ENCODE measurements at places on chromosomes 2 and 18.

- no peak for DNase-seq
Measured at GRCh38 chr18:62876828-62877227, 161.5 kb downstream of the PHLPP1 start.

- DNase-seq, result peak; percentile 87
Measured at GRCh38 chr2:70124983-70125480, 37.8 kb downstream of the PCBP1 start.

DNA sequence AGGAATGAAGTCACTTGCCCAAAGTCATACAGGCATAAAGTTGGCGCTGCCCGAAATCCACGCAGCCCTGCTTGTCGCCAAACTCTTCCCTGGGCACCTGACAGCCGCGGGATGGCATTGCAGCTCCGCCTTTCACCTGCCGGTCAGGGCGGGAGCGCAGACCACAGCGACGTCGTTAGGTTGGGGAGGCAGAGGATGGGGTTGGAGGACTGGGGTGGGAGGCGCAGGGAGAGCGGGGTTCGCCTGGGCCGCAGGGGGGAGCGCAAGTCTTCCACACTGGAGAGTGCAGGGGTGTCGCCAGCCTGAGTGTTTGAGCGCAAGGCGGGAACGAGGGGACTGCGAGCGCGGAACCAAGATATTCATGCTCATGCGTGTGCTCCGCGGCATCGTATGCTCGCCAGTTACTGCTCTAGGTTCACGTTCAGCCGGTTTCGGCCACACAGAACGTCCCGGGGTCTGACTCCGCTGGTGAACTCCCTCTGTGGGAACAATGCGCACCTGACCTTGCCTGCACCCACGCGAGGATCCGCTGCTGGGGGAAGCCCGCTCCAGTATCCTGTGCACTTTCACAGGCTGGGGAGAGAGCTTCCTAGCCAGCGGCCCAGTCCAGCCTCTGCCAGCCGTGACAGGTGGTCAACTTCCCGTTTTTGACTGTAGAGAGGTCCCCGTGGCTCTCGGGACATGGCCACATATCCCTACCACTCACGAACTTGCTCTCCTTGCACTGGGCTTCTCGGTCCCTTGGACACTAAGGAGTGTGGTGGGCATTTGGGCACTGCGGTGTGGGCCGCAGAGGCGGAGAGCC lies 767 bp upstream of the NPPC start:
- no peak for DNase-seq

DNA sequence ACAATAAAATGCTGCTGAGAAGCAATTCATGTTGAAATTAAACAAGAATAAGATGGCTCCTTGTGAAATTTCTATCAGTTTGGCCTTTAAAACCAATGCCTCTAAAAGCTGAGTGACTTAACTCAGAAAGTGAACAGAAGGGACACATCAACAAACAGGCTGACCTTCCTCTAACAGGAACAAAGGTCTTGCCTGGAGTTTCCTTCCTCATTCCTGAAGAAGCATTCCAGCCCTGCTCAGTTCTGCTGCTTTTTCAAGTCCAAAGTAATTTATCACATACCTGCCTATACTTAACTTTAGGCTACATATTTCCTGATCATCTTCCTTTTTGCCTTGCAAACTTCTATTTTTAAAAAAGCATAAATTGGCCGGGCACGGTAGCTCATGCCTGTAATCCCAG lies 14.1 kb downstream of the PTRHD1 start:
- DNase-seq, result no peak

- DNase-seq, result no peak
Measured at GRCh38 chr2:64325852-64326577, 127.9 kb upstream of the LGALSL start.

DNA sequence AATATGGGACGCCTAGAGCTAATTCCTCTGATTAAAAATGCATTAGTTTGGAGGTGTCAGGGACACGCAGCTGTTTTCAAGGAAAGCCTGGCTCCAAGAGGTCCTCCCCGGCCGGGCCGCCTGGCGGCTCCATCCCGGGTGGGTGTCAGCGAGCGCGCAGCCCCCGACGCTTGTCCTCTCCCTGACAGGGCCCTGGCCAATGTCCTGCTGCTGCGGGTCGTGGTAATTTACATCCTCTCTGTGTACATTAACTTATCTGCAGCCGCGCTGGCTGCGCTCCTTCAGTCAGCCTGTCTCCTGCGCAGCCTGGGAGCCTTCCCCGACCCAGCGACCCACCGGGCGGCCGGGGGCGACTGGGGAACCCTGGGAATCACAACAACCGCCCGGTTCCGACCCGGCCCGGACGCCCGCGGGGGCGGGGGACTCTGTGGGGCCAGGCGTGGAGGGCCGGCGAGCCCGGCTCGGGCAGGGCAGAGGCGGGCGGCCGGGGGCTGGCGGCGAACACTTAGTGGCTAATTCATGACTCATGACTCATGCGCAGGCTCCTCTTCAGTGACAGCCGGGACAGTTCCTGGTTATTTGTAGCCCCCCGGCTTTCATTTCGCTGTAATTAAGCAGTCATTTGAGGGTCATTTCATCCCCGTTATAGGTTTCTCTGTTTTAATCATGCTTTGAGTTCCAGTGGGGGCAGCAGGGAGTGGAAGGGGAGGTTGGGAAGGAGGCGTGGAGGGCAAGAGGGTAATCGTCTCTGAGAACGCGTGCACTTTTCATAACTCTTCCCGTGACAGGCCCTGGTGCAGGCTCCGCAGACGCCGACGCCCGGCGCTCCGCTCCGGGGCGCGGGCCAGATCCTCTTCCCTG lies 141.9 kb upstream of the CTAGE1 start:
- no peak for DNase-seq

GRCh38 chr2:241974851-241975592 lies 105.5 kb downstream of the RTP5 start:
- DNase-seq, result no peak

DNA sequence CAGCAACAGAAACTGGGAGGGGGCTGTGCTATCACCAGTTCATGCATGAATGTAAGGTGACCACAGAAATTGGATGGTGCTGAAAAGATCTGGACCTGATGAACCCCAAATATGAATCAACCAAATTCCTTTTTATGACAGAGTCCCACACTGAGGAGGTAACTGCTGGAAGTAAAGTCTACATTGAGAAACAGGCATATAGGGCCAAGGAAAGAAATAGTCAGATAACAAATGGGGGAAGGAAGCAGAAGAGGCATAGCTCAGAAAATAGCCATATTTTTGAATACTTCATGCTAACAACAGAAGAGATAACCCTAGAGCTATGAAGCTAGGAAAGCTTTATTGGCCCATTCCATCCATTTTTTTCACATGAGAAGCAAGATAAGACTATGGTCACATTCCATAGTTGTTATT lies 25.8 kb downstream of the ZC3H6 start:
- no peak for DNase-seq

DNA sequence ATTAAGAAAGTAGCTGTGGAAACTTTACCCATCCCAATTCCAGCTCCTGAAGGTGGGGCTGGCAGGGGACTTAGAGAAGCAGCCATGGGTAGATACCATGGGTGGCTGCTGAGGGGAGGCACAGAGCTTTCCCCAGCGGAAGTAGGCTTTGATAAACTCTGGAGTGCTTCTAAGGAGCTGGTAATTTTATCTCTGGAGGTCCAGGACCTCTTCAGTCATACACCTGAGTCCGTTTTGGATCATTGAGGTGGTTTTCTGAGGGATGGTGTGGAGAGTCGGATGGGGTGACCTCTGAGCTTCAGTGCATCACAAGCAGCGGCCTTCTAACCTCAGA lies 36.7 kb upstream of the BMP10 start:
- DNase-seq, result no peak

- DNase-seq, result peak; percentile 37
Measured at GRCh38 chr2:172113617-172114016, 10.9 kb upstream of the DLX2 start.

GRCh38 chr2:40072442-40073232 lies 293.6 kb upstream of the THUMPD2 start:
- no peak for DNase-seq
